ENCODE measurements at places on chromosomes 12 and 14.

DNA sequence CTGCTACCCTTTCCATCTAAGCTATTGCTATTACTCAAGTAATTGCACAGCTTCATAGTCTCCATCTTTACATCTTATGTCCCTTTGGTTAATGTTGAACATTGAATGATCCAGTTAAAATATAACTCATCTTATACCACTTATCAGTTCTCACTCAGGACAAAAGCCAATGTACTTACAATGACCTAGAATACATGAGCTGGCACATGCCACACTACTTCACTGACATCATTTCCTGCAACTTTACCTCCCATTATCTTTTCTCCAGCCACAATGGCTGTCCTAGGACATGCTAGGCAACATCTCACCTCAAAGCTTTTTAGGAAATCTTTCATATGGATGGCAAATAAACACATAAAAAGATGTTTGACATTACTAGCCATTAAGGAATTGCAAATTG lies 309.2 kb downstream of the FOXG1 start:
- no peak for DNase-seq

DNA sequence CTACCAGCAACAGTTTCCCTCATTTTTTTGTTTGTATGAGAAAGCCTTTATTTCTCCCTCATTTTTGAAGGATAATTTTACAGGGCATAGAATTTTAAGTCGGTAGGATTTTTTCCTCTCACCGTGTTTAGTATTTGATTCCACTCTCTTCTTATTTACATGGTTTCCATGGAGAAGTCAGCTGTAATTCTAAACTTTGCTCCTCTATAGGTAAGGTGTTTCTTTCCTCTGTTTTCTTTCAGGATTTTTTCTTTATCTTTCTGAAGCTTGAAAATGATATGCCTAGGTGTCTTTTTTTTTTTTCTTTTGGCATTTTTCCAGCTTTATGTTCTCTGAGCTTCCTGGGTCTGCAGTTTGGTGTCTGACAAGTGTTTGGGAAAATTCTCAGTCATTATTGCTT lies 75.6 kb upstream of the ETV6 start:
- DNase-seq = no peak

DNA sequence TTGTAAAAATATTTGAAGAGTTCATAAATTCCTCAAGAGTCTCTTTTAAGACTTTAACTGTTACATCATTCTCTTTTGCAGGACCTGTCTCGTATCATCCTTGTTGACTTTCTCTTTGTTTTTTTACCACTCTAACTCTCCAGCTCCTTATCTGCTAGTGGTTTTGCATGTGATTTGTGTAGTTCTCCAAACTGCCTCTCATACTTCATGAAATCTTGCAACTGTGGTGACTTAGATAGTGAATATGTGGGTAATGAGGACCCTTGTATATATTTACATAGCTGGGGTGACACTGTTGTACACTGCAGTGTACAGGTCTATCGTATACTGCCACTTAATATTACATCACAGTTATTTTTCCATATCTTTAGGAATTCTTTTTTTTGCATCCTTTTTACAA lies 40.2 kb upstream of the EMP1 start:
- no peak for DNase-seq

DNA sequence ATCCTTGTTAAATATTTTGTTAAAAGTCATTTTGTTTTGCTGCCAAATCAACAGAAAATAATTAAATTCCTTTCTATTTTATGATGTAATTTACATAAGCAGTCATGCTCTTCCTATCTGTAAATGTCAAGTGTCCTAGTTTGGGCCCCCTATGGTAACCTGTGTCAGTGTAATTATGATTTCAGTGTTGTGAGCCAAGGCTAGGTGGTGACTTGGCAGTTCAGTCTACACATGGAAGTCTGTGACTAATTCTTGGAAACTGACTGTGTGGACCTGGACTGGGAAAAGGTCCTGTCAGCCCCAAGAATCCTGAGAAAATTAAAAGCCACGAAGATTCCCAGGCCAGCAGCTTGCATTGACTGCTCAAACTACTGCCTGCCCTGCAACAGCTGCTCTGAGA lies 371.0 kb downstream of the FUT8 start:
- no peak for DNase-seq

DNA sequence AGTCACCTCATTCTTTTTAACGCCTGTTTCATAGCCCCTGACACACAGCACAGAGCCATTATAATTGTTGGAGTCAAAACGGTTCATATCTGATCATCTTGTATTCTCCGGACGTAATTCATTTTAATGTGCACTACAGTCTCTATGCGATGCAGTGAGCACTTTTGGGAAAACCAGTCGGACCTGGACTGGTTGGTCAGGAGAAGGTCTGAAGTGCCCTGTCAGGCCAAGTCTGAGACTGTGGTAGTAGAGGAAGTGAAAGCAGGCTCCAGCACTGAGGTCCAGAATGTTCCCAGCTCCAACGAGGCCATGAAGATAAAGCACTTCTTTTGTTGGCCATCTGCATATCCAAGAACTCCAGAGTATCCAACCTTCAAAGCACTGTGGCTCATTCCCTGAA lies 117.1 kb upstream of the NCOR2 start:
- no peak for DNase-seq

DNA sequence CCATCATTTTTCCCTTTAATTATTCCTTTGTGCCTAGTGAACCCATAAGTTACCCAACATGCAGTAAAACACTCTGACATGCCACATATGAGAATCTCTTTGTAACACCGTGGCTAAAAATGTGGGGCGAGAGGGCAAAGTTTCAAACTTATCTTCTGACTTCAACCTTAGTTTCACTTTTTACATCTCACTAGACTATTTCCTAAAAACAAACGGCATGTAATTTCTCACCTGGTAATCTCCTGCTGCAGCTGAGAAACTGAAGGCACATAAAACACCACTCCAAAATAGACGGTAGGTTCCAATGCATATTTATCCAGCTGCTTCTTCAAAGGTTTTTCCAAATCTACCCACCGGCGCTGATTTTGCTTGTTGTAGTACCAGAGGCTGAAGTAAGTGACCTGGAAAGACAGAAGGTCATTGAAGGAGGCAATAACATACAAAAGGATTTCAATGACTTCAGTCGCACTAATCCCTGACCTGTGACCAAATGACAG lies 37.9 kb downstream of the PTPN21 start:
- no peak for DNase-seq

GRCh38 chr12:5096241-5096924 lies 52.7 kb downstream of the KCNA5 start:
- no peak for DNase-seq

GRCh38 chr14:33686218-33686617 lies 264.7 kb downstream of the EGLN3 start:
- DNase-seq = no peak

DNA sequence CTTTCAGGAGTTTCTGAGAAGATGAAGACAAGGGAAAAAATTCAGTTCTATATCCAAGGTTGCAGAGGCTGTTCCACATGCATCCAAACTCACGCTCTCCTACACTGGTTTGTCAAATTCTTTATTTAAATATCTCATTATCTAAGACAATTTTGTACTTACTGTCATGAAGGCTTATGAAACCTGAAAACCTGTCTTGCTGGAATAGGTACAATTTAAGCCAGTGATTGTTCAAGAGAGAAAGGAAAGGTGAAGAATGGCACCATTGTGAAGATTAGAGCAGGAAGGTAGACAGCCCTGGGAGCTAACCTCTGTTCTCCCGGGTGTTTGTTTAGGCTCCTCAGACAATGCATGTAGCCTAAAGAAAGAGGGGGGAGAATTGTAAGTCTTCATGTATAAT lies 315.1 kb upstream of the PRKD1 start:
- no peak for DNase-seq

- no peak for DNase-seq
These were observed 7.6 kb downstream of the DMAC2L start for GRCh38 chr14:50319721-50320120.

- peak; percentile 4 for DNase-seq
These were observed 475.6 kb upstream of the SOX5 start for GRCh38 chr12:24424889-24425600.

- no peak for DNase-seq
These were observed 87.5 kb downstream of the SPTB start for GRCh38 chr14:64792231-64792630.

DNA sequence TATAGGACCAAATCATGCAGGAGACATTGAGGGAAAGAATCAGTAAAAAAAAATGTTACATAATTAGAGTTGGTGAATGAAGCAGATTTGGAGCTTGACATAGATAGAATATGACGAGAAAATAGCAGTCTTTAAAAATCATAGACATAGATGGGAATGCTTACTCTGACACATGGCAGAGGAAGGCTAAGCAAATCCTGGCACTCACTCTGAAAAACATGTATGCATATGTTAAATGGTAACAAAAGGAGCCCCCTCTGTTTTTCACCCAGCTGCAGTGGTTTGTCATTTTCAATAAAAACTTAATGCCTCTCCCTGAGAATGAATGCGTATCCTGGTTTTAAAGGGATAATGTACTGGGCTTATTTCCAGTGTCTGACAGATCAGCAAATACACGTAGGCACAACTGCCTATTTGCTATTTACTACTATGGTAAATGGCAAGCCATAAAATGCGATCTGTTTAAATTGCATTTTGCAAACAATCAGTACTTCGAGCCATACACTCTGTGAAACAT lies 561.2 kb upstream of the SEL1L start:
- no peak for DNase-seq

DNA sequence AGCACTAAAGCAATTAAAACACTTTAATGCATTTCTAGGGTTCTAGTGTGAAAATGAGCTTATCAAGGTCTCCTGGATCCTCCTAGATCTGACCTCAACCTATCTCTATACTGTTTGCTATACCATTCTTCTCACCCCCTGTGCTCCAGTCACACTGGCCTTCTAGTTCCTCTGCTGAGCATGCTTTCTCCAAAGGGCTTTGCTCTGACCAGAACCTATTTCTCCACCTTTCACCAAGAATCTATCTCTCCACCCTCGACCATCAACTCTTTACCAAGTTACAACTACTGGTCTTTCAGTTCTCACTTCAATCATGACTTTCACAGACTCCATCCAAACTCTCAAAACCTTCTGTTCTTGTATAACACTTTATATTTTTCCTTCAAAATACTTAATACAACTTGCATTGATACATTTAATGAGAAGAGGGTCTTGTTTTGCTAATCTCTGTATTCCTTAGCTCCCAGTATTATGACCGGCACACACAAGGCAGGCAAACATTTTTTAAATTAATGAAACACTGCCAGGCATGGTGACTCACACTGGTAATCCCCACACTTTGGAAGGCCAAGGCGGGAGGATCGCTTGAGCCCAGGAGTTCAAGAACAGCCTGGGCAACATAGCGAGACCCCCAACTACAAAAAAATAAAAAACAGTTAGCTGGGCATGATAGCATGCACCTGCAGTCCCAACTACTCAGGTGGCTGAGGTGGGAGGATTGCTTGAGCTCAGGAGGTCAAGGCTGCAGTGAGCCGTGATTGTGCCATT lies 22.8 kb downstream of the PPP1R12A start:
- no peak for DNase-seq

DNA sequence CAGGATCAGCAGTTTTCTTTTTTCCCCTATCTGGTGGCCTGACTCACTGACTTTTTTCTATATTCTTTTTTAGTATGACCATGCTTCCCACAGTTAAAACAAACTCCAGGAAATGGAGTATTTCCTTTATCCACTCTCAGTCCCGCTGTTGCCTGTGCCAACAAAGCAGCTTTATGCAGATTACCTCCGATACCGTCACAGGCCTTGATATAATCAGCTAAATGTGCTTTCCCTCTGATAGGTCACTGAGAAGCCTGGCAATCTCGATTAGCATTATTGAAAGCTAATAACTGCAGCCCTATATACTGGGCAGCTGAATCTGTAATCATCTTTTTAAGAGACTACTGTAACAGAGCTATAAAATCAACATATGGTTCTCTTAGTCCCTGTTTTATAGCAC lies 243.6 kb downstream of the KIF21A start:
- DNase-seq = no peak

- DNase-seq = no peak
These were observed 898.4 kb downstream of the SLC16A7 start for GRCh38 chr12:60494244-60494643.

DNA sequence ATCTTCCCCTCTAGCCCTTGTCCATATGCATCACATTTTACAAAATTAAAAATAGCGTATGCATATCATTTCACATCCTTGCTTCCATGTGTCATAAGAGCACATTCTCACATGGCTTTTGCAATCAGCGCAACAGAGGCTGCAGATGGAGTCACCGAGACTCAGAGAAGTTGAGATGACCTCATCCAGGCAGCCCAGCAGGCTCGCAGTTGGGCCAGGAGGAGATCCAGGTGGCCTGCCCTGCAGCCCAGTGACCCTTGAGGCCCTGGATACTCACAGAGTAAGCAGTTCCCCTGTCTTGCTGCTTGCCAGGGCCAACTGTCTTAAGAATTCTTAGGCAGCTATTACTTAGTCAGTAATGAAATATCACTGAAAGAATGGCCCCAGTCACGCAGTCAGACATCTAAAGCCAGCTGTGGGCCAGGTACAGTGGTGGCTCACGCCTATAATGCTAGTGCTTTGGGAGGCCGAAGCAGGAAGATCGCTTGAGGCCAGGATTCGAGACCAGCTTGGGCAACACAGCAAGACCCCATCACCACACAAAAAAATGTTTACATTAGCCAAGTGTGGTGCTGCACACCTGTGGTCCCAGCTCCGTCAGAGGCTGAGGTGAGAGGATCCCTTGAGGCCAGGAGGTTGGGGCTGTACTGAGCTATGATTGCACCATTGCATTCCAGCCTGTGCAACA lies 9.1 kb downstream of the CAMKK2 start:
- no peak for DNase-seq

DNA sequence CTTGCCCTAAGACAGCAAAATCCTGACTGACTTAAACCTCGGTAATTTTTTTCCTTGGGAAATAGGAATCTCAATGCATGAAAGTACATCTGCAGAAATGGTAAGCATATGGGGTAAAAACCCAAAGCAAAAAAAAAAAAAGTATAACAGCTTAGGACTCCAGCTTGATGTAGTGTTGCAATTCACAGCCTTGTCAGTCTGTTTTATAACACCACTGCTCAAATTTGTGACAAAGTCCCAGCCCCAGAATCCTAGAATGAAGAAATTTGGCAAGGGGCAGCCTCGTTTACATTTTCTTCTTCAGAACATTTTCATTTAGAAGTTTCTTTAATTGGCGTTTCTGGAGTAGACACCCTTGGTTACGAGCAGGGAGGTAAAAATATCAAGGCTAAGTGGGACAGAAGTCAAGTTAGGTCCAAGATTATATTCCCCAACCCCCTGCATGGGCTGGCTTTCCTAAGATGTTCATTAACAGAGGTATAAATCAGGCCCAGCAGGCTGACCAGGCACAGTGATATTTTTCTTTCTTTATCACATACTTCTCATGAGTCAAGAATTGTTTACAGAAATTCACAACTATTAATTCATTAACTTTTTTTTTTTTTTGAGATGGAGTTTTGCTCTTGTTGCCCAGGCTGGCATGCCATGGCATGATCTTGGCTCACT lies 424.0 kb downstream of the RMST start:
- no peak for DNase-seq

DNA sequence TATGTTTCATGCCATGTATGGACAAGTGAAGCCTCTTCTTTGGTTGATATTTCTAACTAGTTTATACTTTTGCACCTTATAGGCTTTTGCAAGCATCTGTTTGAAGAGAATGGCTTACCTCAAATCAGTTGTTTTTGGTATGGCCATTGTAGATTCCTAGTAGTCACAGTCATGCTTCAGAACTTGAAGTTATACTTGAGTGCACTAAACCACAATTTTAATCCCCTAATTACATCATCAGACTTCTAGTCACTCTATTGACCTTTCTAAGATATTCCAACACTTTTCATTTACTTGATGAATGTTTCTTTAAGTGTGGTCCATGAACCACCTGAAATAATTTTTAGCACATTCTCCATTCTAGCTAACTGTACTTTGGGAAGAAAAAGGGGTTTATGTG lies 18.6 kb upstream of the KLRB1 start:
- DNase-seq = no peak

All from activated CD8-positive, alpha-beta T cell treated with anti-CD3 and anti-CD28 coated beads for 36 hours (primary cell).